ENCODE measurements at places on chromosomes 2 and 18. TPM values are rescaled to one million over a fixed set of nuclear protein-coding genes. Genes with fewer than 3 reads are reported as not detected.

- DNase-seq = no peak
- no peaks in the 10 kb centered on the region for H3K27me3 ChIP-seq
- H3K4me1 ChIP-seq = no peaks in the 10 kb centered on the region
- no peaks in the 10 kb centered on the region for H3K36me3 ChIP-seq
These were observed 13.5 kb upstream of the REL start for GRCh38 chr2:60867848-60868247.

The ITGB6 gene
- total RNA-seq = 7.5 TPM

The CROCC2 gene
- total RNA-seq = not detected

DNA sequence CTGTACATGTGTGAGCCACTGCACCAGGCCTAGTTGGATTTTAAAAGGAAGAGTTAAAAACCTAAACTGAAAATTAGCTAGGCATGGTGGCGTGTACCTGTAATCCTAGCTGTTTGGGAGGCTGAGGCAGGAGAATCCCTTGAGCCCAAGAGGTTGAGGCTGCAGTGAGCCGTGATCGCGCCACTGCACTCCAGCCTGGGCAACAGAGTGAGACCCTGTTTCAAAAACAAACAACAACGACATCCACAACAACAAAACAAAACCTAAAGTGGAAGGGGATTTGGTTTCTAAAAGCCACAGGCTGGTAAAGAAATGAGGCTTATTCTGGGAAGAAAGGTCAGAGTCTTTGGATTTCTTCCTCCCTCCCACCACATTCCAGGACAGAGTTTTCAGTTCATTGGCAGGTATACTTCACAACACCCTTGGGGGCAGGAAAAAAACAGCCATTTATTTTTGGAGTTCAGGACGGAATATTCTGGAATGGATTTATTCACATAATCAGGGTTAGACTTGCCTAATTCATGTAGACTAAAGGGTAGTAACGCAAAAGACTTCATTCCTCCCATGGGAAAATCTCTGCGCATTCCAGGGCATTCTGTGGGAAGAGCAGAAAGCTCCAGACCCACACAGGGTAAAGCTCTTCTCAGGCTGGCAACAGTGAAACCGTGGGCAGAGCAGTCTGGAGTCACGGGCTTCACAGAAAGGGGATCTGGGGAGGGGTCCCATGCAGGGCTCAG, 34.9 kb downstream of the TEX44 start:
- no peak for DNase-seq
- peak overlapping the region; percentile 73 for H3K27ac ChIP-seq
- no peaks in the 10 kb centered on the region for H3K27me3 ChIP-seq
- H3K4me1 ChIP-seq = peaks cover 6% of the 10 kb centered on the region
- peak overlapping the region; percentile 6 for H3K4me3 ChIP-seq

- H3K27me3 ChIP-seq = no peaks in the 10 kb centered on the region
- no peak overlapping the region for H3K27ac ChIP-seq
- H3K4me3 ChIP-seq = no peak overlapping the region
These were observed 38.2 kb upstream of the ACTR3 start for GRCh38 chr2:113851640-113852039.

DNA sequence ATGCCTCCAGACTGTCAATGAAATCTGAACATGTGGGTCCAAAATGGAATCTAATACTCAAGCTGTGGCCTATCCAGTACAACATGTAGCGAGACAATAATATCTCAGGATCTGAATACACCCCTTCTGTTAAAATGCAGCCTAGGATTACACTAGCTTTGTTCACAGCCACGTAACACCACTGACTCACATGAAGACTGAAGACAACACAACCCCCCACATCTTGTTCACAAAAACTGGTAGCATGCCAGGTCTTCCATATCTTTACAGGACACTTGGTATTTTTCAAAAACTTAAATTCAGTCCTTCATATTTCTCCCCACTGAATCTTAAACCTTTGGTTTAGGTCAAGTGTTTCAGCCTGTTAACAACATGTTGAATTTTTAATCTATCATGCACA, 84.2 kb downstream of the SLC8A1 start:
- H3K4me3 ChIP-seq = no peak overlapping the region
- H3K4me1 ChIP-seq = peaks cover 12% of the 10 kb centered on the region
- no peaks in the 10 kb centered on the region for H3K27me3 ChIP-seq
- H3K27ac ChIP-seq = no peak overlapping the region

The LIMS3 gene
- 5.7 TPM for total RNA-seq

DNA sequence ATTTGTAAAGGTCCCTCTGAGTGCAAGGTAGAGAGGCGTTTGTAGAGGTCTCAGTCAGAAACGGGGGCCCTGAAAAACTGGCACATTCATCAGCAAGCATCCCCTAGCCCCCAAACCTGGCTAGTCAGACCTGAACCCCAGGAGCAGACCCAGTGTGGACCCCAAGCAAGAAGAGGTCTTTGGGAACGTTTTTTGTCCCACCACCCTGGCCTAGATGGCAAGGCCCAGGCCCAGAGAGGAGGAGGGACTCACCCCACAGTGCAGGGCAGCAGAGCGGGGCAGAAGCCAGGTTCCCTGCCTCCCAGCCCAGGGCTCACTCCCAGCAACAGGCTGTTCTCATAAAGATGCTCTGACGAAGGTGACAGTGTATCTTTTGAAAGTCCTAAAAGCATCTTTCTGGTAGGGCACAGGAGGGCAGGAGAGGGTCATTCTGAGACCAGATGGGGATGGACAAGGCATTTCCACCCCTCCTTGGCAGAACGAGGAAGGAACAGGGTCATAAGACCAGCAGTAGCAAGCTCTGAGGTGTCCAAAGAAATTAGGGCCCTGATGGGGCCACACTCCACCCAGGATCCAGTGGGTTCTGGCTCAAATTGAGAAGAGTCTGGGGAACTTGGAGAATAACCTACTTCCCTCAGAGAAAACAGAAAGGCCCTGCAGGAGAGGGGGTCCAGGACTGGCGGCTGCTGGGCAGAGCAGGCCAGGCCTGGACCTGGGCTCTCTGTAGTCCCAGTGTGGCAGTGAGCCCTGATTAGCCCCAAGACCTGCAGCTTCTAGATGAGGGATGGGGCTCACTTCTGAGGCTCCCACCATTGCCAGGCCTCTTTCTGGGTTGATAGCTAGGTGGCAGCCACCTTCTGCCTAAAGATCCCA, 18.2 kb downstream of the ADRA2B start:
- H3K36me3 ChIP-seq = no peaks in the 10 kb centered on the region
- peaks cover 8% of the 10 kb centered on the region for H3K4me1 ChIP-seq
- peak overlapping the region; percentile 15 for H3K27ac ChIP-seq

The UGT1A3 gene
- not detected for total RNA-seq

DNA sequence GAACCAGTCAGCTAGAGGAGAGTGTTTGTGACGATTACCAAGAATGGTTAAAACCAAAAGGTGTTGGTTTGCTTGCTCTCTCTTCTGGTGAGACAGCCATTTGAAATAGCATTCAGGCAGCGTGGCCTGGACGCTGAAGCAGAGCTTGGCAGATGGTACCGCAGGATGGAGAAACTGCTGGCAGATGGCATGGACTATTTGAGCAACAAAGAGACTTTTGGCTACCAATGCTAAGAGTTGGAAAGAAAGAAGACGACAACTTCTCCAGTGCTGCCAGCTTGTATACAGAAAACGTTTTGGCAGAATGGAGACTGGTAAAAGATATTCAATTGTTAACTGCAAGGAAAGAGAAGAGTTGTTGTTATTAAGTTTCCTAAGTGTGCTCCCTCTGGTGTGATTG, 315.0 kb downstream of the PARD3B start:
- no peaks in the 10 kb centered on the region for H3K27me3 ChIP-seq
- peak overlapping the region; percentile 78 for H3K27ac ChIP-seq
- H3K36me3 ChIP-seq = no peaks in the 10 kb centered on the region

The PAX3 gene
- total RNA-seq = 7.2 TPM
